ENCODE measurements at places on chromosomes 16 and 17.
A peak's percentile ranks its signal among the peaks of the same experiment; 100 is the strongest.

DNA sequence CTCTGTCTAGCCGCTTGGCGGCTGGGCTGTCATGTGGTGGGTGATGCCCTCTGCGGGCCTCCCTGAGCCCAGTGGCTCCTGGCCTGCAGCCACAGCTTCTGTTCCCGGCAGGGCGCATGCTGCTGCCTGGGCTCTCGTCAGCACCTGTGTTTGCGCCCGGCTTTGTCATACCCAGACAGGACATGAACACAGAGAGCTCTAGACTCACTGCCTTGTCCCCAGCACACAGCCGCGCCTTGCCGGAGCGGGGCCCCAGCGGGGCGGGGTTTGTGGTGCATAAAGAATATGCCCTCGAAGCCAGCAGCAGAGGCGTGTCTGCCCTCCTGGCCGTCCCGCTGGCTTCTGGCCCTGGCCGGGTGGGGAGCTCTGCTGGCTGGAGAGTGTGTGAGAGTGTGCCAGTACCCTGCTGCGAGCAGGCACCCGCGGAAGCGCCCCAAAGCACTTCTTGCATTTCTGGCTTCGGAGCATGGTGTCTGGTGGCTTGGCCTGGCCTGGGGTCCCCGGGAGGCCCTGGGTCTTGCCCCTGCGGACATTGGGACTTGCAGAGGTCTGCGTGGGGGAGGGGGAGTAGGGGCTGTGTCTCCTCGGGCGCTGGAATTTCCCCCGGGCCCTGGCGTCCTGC is 14.4 kb downstream of the ASPSCR1 start:
- no peak for DNase-seq

DNA sequence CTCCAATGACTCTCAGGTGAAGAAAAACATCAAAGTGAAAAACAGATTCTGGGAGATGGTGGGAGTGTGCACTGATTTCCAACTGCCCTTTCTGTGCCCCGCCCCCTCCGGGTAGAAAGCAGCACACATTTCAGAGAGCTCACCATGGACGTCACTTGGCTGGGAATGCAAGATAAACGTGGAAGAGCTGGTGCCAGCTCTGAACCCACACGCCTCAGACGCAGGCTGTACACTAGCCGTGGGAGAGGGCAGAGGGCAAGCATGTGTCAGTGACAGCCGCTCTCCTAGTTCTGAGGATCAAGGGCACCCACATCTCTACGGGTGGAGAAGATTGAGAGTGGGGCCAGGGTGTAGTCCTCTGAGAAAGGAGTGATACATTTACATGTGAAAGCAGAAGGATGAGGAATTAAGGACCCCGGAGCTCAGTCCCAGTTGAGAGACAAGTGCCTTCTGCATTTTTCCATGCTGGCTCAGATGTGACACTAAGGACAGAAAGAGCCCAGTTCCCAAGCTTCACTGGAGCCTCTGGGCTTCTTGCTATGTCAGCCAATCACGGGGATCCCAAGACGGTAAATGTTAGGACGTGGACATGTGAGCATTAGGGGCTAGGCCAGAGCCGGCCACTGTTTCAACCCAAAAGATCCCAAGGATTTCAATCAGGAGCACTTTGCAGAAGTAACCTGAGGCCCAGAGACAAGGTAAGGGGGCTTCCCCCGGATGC is 101.3 kb downstream of the ZFHX3 start:
- DNase-seq: no peak

DNA sequence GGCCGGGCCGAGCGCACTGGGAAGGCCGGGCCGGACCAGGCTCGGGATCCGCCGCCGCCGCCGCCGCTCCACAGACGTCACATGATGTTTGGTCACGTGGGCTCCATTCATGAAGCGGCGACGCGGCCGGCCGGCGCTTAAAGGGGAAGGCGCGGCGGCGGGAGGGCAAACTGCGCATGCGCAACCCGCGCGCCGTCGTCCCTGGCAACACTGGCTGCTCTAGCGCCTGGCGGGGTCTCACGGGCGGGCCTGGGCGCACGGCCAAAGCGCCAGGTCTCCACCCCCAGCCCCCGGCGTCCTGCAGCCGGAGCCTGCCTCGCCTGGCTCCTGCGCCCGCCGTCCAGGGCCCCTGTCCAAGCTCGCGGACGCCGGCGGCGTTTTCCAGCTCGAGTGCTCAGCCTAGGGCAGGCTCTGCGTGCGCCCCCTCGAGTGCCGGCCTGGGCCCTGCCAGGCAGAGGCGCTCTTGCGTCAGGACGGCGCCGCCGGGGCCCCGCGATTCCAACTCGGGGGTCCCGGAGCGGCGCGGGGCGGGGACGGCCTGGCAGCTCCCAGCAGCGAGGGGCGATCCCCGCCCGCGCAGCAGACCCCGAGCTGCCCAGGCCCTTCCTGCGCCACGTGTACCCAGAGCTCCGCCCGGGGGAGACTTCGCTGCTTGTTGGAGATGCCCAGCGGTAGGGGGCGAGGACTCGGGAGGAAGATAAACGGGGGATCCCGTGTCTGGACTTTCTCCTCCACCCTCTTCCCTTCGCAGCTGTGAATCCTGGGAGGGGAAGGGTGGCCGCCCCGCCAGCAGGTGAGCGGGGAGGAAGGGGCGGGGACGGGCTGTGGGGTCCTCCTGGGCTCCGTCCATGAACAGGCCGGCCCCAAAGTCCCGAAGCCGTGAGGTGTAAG is at the start of gene MAFG:
Gene MAFG (minus strand): TSS at position 83 of the 891 bp plus-strand sequence. CDS start 4,550 bp downstream, outside the sequence.
- DNase-seq: peak; percentile 75

GRCh38 chr17:71682174-71682494 is 438.7 kb upstream of the SOX9 start:
- no peak for DNase-seq

DNA sequence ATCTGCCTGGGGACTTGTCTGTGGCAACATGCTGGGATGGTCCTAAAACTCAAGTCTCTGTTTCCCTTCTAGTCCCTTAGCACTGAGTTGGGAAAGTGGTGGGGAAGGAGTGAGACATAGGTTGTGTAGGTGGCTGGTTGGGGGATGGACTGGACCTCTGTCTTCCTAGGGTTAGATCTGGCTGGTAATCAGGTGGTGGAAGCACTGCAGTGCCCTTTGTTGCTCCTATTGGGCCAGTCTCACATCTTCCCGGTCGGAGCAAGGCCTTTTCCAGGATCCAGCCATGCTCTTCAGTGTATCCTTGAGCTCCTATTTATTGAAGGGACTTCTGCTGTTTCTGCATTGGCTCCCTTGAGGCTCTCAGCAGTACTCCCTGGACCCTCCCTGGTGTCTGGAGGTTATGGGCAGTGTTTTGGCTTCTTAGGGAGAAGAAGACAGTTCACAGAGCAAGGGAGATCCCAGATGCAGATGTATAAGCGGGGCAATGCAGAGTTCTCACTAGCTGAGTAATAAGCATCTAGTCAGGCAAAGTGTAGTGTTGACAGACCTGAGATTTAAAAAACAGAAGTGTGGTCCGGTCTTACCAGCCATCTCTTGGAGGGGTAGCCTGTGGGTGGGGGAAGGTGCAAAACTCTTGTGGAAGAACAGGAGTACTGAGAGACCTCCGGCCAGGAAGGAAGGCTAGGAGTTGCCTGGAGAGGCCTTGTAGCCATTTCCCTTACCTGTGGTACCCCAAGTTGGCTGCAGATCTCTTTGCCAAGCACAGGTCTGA is 1.3 kb upstream of the NUTF2 start:
- no peak for DNase-seq

GRCh38 chr16:72561-73548 is at the start of gene RHBDF1:
RHBDF1 (minus strand) TSS chr16:72631; CDS start chr16:65015, 7,616 bp downstream.
- DNase-seq: no peak

- no peak for DNase-seq
Measured at GRCh38 chr16:31274831-31275816, 15.3 kb downstream of the ITGAM start.

DNA sequence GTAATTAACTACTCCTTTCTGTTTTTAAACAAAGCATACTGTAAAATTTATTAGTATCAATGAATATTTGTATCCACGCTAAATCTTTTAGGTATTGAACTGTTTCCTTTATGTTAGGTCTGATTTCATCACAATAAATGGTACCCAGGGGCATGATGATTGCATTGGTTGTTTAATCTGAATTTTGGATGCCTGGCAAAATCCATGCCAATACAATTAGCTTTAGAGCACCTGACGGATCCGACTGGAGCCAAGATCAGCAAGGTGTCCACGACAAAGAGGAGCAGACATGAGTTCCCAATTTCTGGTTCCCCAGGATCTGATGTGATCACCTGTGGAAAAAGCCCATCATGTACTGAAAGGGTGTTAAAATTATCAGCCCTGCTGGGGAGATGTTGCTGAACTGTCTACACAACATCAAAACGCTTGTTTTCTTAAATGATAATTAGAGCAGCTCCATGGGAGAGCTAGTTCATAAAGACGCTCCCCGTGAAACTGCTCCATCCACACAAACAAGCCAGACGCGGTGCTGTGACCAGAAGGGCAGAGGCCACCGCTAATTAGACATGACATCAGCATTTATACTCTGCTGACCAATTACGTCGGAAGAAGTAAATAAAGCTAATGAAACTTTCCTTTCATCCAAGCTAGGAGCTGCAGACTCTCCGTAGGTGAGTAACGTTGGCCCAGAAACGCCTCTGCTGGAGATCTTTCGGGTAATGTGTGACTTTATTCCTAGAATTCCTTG is 151.7 kb downstream of the CPPED1 start:
- DNase-seq: no peak

Data from stimulated activated CD4-positive, alpha-beta T cell treated with anti-CD3 and anti-CD28 coated beads, Interleukin-1b, Interleukin-23, amount 100 ng/mL, for 1 hour (primary cell).